NCI-H1694 (cell line): ENCODE measurements at places on chromosomes 7 and 10.

DNA sequence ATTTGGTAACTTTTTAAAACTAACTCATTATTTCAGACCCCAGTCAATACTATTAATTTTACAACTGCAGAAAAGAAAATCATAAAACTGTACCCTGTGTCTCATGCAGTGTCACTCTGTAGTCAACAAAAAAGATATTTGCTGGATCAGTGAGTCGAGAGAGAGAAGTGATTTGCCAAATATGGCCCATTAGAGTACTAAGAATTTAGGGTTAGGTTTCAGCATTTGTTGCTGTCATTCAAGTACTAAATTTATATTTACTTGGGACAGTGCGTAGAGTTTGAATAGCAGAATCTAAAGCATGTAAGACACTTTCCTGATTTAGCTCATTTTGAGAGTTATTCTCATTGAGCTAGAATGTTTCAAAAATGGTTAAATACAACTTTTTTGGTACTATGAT is 38.9 kb downstream of the CACNA2D1 start:
- DNase-seq, result no peak

DNA sequence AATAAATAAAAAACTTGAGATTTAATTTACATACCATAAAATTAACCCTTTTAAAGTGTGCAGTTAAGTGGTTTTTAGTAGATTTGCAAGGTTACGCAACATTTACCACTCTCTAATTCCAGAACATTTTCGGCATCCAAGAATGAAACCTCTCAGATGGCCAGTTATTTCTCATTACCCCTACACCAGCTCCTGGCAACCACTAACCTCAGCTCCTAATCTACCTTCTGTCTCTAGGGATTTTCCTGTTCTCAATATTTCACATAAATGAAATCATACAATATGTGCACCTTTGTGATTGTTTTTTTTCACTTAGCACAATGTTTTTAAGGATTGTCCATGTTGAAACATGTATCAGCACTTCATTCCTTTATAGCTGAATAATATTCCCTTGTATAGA is 45.1 kb downstream of the INPP5F start:
- no peak for DNase-seq

DNA sequence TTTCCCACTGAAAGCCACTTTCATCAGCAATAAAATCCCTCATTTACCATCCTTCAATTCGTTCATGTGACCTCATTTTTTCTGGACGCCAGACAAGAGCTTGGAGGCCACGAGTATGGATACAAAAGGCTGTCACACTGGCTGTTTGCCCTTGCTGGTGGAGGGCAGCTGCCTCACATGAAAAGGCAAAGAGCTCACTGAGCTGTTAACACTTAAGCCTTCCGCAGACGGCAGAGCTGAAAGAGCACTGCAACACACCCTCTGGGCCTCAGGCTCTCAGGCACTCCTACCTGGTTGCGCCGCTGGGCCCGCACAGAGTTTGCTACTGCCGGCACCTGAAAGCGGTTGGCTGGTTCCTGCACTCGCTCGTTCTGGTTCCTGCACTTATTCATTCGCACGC is 193.5 kb downstream of the CFTR start:
- no peak for DNase-seq

DNA sequence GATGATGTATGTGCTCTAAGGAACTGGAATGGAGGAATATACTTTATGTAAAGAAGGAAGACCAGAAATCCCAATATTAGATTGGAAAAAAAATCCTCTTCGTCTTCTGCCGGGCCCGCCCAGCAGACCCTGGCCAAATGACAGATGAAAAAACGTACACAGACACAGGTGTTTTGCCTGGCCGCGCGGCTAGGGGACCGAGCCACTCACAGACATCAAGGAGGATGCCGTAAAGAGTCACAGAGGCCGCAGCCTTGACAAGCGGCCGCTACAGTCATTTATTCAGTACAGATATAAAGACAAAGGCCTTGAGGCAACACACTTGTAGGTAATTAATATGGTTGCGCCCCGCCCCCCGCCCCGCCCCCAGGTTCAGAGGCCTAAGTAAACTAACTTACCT is 594.1 kb downstream of the GRM8 start:
- DNase-seq, result no peak

- DNase-seq, result no peak
These were observed 161.6 kb upstream of the PPP2R2D start for GRCh38 chr10:131739206-131739605.

DNA sequence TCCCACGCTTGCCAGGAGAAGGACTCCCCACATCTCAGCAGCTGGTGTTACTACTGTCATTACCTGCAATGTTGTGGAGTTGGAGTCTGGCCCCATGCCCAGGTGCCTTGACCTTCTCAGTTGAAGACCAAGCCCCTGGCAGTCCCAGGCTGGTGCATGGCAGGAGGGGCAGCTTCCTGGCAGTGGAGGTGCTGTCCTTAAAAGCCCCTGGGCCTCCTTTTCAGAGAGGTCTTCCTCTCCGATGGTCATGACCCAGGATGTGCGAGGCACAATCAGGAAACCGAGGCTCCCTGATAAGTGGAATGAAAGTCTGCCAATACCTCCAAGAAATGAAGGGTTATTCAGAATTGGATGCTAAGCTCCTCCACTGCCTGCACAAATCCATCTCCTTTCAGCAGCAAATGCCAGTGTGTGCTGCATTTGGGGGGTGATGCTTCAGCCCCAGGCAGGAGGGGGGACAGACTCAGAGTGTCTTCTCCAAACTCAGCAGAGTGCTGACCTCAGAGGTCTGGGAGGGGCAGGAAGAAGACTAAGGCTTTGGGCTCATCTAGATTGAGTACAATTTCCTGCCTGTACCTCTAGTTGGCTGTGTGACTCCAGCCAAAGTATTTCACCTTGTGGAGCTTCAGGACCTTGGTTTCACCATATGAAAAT is 97.0 kb upstream of the DDC start:
- DNase-seq, result no peak

- no peak for DNase-seq
These were observed 7.0 kb downstream of the NEURL1 start for GRCh38 chr10:103500481-103500880.

DNA sequence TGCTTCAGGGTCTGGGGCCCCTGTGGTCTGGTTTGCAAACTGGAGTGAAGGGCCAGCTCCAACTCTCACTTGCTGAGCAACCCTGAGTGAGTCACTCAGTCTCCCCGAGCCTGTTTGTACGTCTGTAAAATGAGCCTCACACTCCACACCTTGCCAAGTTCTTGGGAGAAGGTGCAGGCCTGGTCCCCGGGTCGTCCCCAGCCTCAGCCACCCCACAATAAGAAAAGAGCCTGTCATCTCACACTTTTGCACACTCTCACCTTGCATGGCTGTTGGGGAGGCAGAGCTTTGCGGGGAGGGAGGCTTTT is 5.2 kb downstream of the GRIFIN start:
- DNase-seq, result no peak
